ENCODE measurements at places on chromosomes 2 and 18. TPM values are rescaled to one million over a fixed set of nuclear protein-coding genes. Genes with fewer than 3 reads are reported as not detected.

- DNase-seq: no peak
Measured at GRCh38 chr2:10573709-10574108, 116.1 kb downstream of the NOL10 start.

- DNase-seq: no peak
Measured at GRCh38 chr2:1518867-1519530, 105.7 kb downstream of the TPO start.

DNA sequence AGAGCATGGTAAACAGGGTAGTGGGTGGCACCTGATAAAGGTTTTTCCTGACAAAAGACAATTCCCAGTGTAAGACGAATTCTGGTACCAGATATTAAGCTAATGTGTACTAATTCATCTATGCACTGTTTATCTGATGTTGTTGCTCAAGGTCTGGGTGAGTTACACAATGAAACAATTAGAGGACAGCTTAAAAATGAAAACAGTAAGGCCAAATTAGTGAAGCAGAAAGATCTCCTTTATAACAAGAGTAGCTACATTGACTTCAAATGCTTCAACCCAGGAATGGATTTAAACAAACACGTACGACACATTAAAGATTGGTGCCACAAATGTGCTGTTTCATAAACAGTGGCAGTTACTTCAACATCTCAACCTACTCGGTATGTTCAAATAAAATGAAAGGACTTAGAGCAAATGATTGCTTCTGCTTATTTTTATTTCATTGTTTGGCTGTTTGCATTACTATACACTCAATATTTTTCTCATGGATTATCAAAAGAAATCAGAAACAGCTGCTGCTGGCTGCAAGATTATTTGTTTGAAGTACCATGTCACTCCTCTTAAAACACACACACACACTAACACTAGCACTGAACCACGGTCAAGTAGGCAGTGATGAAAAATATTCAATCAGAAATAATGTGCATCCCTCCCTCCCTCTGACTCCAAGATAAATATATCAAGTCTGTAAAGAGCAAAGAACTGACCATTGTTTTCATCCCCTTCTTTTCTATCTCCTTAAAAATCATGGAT is 94.4 kb upstream of the RND3 start:
- DNase-seq: no peak

GPD2 gene
- 21.0 TPM for total RNA-seq

MC2R gene
- not detected for total RNA-seq

DNA sequence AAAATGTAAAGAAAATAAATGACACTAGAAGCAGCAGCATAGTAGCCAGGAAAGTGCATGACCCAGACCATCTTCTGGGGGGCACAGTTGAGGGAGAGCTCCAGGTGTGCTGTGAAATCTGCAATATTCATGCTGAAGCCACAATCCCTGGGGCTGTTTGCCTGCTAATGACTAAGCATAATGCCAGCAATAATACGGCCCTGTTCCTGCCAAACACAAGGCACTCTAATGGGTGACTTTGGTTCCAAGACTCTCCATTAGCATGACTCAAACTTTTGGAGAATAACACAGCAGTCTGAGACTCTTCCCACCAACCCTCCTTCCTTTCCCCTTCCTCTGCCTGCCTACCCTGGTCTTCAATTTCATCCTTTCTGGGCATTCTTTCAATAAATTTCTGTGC is 77.9 kb upstream of the DOCK10 start:
- DNase-seq: no peak

UNC80 gene
- total RNA-seq: 0.20 TPM

PFN4 gene
- under 0.01 TPM for total RNA-seq

DNA sequence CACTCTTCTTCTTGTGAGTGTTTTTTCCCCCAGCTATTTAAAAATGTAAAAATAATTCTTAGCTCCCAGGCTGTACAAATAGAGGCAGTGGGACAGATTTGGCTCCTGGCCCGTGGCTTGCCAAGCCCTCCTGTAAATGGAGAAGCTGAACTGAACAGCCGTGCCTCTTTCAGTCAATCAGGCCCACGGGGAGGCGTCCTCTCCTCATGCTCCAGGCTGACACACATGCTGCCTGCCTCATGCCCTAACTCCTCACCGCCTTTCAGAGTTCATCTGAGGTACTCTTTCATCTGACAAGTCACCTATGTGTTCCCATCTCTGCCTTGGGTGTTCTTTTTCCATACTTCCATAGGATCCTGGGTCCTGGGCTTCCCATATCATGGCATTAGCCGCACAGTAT is 58.9 kb downstream of the BMP10 start:
- DNase-seq: peak; percentile 42

DNA sequence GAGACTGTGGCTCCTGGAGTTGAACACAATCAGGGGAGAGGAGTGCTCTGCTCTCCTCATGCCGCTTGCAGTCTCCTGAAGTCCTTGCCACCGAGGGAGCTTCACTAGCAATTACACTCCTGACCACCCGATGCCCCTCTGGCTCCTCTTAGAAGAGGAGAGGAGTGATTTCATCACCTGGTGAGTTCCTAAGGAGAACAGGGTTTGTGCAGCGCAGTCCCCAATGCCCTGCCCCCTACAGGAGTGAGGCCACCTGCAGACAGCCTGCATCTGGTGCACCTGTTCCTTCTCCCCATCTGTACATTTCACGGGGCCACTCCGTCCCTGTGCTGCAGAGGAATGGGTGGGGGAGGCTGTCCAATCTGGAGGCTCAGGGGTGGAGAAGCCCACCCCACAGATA is 267.2 kb downstream of the HRH4 start:
- no peak for DNase-seq

TNFRSF11A gene
- total RNA-seq: 18.7 TPM

GRCh38 chr18:54165450-54165849 is 59.0 kb downstream of the MBD2 start:
- no peak for DNase-seq

DLGAP1 gene
- total RNA-seq: not detected

- DNase-seq: no peak
Measured at GRCh38 chr2:56687169-56687568, 503.4 kb downstream of the CCDC85A start.

GRCh38 chr2:231672617-231673347 is 35.5 kb upstream of the PTMA start:
- DNase-seq: peak; percentile 78

DNA sequence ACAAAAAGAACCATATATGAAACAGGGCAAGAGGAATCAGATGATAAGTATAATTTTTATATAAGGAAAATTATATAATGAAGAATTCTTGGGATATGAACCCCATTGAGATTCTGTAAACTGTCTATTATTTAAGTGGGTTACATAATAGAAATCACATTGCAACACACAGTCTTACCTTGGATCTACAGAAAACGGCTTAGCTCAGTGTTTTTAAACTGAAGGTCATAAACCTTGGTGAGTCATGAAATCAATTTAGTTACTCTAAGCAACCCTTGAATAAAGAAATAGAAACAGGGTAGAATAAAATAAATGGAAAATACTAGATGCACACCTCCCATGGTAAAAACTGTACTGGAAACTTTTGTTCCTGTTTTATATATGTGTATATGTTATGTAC is 50.7 kb downstream of the METTL8 start:
- DNase-seq: no peak

NPC1 gene
- 27.0 TPM for total RNA-seq

GRCh38 chr2:240245706-240246105 is 105.2 kb upstream of the OTOS start:
- no peak for DNase-seq

MOCOS gene
- under 0.01 TPM for total RNA-seq

DNA sequence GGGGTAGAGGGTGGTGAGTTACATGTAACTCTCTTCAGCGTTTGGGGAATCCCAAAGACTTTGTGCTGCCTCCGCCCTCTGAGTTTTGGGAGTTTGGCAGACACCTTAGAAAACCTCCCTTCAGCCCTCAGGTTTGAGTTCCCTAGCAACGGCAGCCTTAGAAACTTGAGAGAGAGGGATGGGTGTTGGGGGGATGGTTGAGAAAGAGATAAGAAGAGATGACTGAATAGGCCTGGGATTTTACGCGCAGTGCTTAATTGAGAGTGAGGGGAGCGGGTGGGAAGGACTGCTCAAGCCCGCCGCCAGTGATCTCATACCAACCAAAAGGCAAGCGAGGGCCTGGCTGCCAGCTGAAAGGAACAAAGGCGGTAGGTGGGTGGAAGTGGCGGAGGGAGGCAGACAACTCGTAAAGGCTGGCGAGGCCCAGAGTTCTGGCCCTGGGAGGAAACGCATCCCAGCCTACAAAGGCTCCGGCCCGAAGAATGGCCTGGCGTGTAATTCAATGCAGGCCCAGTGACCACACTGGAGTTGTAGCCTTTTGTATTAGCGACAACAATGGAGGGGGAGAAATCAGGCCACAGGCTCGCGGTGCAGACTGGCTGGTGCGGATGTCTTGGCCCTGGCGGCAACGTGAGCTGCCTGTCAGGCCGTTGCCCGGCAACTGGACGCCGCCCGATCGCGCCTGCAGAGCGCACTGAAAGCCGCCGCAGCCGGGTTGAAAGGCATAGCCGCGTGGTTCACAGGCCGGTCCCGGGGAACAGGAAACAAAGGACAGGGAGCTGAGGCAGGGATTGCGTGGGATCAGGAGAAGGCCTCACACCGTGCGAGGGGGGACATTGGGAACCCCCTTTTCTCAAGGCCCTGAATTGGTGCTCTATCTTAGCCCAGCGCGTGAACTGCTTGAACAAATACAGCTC is 39.9 kb upstream of the DARS1 start:
- peak; percentile 63 for DNase-seq

DNA sequence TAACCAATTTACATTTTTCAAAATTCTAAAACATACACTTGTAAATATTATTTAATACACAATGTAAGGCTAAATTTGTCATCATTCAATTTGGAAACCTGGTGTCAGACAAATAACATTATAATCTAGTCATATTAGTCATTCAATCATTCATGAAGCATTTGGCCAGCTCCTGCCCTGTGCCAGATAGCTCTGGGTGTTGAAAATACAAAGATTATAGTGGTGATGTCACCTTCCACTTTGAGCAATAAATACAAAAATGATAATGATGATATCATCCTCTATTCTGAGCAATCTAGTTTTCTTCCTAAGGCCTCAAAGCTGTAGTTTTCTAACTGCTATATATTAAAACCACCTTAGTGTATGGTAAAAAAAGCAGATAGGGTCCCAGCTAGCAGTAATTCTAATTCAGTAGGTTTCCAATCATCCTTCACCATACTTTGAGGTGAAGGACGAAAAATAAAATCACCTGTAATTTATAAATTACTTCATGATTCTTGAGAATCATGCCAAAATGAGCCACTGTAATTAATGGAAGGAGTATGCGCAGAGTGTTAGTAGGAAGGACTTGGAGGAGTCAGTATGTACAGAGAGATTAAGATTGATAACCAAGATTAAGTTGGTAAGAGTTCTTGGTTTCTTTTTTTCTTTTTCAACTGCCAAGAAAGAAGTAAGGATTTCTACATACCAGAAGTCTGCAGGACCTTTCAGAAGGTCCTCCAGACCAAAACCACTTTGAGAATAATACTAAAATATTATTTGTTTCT is 23.2 kb downstream of the MEMO1 start:
- peak; percentile 78 for DNase-seq

DNA sequence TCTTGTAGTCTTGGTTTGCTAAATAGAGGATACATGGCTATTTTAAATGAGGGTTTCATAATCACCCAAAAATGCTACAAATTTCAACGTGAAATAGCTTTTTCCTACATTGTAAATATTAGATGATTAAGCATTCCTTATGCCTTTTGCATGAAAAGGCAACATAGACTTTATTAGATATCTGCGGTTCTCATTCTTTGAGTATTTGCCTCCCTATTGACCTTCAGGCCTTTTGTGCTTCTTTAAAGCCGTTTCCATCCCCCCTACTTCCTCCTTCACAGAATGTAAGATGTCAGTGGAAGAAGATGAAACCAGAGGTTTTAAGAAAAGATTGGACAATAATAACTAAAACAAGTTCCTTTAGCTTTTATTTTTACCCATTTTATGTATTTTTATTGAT is 144.1 kb downstream of the UBE2E3 start:
- DNase-seq: no peak

- no peak for DNase-seq
Measured at GRCh38 chr2:1481406-1482252, 68.4 kb downstream of the TPO start.

DNA sequence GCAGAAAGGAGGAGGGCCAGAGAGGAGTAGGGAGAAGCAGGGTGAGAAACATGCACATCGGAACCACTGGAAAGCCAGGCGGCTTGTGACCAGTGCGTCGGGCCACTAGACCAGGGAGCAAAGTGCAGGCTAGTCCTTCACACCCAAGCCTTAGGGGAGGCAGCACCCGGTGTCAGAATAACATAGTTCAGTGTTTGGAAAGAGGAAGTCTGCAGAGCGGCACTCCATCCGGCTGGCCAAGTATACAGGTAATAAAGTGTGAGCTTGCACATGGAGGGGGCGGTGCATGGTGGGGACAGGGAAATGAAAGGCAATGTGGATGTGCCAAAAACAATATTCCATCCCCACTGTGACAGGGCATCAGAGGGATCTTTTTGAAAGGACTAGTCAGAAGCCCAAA is 69.7 kb downstream of the ZNF521 start:
- DNase-seq: peak; percentile 48

- DNase-seq: no peak
Measured at GRCh38 chr2:64658269-64658668, 4.6 kb upstream of the SERTAD2 start.

DNA sequence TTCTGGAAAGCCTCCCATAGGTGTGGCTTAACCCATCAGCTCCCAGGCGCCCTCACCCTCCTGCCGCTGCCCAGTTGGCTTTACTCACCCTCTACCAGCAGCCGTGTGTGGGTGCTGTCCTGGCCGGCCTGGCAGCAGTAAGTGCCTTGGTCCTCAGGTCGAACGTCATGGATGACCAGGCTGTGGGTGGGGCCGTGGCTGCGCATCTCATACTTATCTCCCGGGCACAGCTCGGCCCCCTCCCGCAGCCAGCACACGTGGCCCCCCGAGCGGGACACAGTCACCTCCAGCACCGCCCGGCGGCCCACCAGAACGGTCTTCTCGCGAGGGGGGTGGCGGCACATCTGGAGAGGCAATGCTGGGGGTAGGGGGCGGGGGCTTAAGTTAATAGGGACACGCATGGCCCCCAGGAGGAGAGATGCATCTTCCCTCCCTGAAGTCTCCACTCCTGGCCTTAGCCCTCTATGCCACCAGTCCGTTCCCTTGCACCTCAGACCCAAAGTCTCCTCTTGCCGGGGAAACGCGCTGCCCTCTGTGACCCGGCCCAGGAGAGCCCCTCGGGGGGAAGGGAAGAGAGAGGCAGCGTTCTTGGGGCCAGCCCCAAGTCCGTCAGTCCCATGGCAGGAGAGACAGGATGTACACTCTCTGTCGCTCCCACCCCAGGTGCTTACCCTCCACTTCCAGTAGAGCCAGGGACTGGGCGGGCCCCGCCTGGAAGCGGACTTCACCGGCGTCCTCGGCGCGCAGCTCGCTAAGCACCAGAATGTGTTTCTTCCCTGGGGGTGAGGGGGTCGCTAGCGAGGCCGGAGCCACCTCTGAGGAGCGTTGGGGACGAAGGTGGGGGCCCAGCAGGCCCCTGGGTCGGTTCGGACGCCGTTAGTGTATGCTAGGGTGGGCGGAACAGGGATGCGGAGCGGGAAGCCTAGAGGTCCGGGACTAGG is 7.9 kb downstream of the TMEM198 start:
- DNase-seq: no peak

AFF3 gene
- under 0.01 TPM for total RNA-seq
